Mammary epithelial cell (primary cell): ENCODE measurements at places on chromosomes 4 and X. TPM values are rescaled to one million over a fixed set of nuclear protein-coding genes. Genes with fewer than 3 reads are reported as not detected.

Gene UTP14A
- polyA plus RNA-seq, result 17.0 TPM

Gene LINC00632
- 0.02 TPM for polyA plus RNA-seq

Gene WNK3
- polyA plus RNA-seq, result 0.24 TPM

Gene RASGEF1B
- polyA plus RNA-seq, result 8.7 TPM

Gene CT45A2
- polyA plus RNA-seq, result not detected

Gene RADX
- polyA plus RNA-seq, result 2.8 TPM

Gene DGKK
- not detected for polyA plus RNA-seq

Gene TCEAL7
- polyA plus RNA-seq, result 4.0 TPM

Gene SPATA18
- 12.1 TPM for polyA plus RNA-seq

Gene DIAPH2
- polyA plus RNA-seq, result 4.5 TPM

Gene SLC38A5
- 2.1 TPM for polyA plus RNA-seq

Gene STOX2
- 1.8 TPM for polyA plus RNA-seq

Gene CFAP299
- polyA plus RNA-seq, result not detected

Gene SLC6A14
- polyA plus RNA-seq, result 0.08 TPM

Gene ZAR1
- polyA plus RNA-seq, result not detected

Gene HTN1
- polyA plus RNA-seq, result not detected

Gene BANK1
- 0.07 TPM for polyA plus RNA-seq

Gene RNF150
- 0.01 TPM for polyA plus RNA-seq

Gene CDS1
- polyA plus RNA-seq, result 18.2 TPM

Gene MAGEA2
- not detected for polyA plus RNA-seq

Gene PASD1
- polyA plus RNA-seq, result not detected

Gene CTAG1A
- not detected for polyA plus RNA-seq

Gene CXCL13
- polyA plus RNA-seq, result not detected

Gene FMR1NB
- polyA plus RNA-seq, result not detected

Gene EGFL6
- polyA plus RNA-seq, result 0.11 TPM

Gene SPANXN3
- polyA plus RNA-seq, result not detected

Gene ATP2B3
- not detected for polyA plus RNA-seq

Gene OCRL
- polyA plus RNA-seq, result 19.7 TPM

Gene C4orf33
- 6.6 TPM for polyA plus RNA-seq

Gene SH3D19
- 15.8 TPM for polyA plus RNA-seq

Gene NWD2
- not detected for polyA plus RNA-seq

Gene SSX7
- not detected for polyA plus RNA-seq

Gene GYG2
- polyA plus RNA-seq, result not detected

Gene TENT5D
- polyA plus RNA-seq, result not detected

Gene RAB41
- polyA plus RNA-seq, result not detected

Gene ZFP92
- 0.43 TPM for polyA plus RNA-seq

Gene RBM46
- polyA plus RNA-seq, result 0.03 TPM

Gene COX7B2
- polyA plus RNA-seq, result not detected

Gene MUC7
- not detected for polyA plus RNA-seq

Gene USP51
- polyA plus RNA-seq, result 0.28 TPM

Gene VCX2
- polyA plus RNA-seq, result not detected

Gene STIM2
- 28.3 TPM for polyA plus RNA-seq

Gene TRPC3
- polyA plus RNA-seq, result not detected
